Vagina (tissue), 2 donors: ENCODE measurements at places on chromosomes 11 and 22.

DNA sequence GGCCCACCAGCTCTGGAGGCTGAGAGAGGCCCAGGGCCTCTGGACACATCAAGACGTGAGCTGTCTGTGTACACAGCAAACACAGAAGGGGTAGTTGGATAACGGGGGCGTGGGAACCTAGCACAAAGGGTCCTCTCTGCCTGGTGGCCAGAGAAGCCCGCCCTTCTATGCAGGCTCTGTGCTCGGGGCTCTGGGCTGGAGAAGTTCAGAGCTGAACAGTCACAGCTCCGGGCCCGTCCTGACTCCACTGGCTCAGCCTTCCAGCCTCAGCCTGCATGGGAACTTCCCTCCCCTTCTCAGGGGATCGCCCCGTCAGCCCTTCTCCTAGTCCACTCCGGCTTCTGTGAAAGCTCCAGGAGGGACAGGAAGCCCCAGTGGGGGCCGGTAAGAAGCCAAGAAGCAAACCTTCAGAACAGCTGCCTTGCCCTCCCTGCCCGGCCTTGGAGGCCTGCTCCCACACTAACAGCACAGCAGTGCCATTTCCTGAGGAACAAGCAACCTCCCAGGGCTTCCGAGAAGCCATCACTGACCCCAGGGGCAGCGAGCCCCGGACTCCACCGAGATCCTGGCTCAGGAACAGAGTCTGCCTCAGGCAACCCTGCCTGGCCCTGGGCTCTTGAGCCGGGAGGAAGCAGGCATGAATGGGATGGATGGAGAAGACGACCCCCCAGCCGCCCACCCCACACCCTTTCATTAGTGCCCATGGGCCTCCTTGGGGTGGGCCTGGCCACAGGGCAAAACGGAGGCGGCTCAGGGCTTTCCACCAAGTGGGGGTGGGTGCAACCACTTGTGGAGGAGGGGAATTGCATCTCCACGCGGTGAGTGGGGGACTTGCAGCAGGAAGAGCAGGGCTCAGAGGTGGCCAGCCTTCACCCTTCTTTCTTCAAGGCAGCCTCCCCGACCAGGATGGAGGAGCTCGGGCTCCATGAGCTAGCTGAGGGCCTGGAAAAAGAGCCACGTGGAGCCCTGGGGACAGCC lies 119.8 kb downstream of the ST3GAL4 start:
- DNase-seq = no peak

GRCh38 chr11:8225589-8226036 lies 38.1 kb downstream of the LMO1 start:
- DNase-seq = no peak

DNA sequence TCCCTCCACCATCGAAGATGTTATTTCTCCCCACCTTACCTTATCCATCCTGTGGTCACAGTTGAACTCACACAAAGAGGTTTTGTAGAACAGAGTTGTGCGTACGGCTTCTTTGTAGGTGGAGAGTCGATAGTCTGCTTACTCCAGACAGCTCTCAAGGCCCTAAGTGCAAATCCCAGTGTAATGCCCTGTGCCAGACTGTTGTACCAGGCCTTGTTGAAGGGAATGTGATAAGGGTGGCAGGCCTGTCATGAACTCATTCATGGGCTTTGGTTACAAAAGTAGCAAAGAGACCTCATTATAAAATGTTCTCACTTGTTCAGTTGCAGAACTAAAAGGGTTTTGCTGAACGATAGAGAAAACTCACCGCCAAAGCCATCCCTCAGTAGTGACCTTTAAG lies 288.7 kb upstream of the CADM1 start:
- DNase-seq = no peak

GRCh38 chr11:75196426-75196825 lies 44.1 kb upstream of the TPBGL start:
- no peak for DNase-seq

DNA sequence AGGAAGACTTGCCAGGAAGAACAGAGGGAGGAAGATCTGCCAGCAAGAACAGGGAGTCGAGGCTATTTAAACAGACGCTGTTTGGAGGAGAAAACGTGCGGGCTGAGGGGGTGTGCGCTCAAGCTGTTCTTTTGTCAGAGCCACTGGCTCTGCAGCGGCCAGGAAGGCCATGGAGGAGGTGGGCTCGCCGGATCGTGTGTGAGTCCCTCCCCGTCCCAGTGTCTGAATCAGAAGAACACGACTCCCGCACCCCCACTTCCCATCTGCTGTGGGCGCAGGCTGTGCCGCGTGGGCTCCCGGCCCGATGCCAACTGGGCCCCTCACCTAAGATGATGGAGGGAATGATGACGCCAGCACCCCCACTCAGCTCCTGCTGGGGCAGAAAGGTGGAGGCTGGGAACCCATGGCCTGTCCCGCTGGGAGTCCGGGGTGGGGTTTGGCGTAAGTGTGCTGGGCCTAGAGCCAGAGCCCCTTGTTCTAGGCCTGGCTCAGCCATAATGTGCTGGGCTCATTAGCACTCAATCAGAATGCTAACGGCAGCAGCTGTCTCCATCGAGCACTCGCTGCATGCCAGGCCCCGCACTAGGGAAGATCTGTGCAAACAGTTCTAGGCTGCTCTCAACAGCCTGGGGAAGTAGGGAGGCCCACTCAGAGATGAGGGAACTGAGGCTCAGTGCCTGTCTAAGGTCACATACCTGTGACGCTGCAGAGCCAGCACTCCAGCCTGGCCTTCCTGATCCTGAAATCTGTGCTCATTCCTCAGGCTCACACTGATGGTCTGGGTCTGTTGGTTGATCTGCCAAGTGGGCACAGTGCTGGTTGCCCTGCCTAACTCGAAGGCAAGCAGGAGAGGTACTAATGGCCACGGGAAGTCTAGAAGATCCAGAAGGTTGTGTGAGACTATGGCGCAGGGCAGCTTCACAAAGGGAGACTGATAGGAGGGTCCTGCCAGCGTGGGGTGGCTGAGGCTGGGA lies 11.5 kb downstream of the NPTXR start:
- no peak for DNase-seq

DNA sequence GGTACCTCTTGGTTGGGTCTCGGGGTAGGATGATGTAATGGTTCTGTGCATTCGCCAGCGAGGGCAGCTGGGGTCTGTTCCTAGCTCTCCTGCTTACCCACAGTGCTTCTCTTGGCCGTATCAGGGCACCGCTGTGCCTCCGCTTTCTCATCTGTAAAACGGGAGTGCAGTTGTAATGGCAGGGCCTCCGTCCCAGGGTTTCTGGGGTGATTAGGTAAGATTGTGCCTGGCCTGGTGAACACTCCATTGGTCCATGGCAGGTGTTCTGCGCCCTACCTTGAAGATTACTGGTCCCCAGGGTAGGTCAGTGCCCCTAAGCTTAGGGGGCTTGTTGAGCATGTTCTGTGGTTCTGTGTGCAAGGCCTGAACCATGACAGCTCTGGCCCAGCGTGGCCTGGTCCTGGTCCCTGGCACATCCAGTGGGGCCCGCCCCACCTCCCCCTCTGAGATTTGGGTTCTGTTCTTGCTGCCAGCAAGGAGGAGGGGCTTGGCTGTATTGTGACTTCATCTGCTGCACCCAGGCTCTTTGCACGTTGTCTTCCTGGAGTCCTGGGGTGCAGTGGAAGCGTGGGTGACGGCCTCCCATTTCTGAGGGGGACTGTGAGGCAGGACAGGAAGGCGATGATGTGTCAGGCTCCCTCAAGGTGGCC lies 4.9 kb downstream of the MYRF start:
- no peak for DNase-seq

GRCh38 chr22:35681454-35682052 lies 33.3 kb downstream of the APOL6 start:
- peak; percentile 29 for DNase-seq

DNA sequence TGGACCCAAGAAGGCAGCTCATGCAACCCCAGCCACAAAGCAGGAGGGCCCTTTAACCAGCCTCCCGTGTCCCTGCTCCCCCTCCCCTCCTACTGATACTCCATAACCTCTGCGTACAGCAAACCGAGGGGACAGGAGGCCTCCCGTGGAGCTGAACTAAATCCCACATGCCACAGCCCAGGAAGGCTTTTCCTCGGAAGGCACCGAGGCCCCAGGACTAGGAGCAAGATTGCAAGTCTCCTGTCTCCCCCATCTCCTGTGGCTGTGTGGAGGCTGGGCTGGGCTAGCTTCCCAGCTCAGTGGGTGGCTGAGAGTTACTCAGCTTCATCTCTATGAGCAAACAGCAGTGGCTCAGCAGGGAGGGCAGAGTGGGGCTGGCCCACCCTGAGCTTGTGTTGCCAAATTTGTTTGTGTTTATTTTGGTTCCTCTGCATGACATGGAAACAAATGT lies 62.7 kb upstream of the NECTIN1 start:
- no peak for DNase-seq
